Smooth muscle cell of trachea (primary cell): ENCODE measurements at places on chromosomes 13 and 19. TPM values are rescaled to one million over a fixed set of nuclear protein-coding genes. Genes with fewer than 3 reads are reported as not detected.

FUT1 gene
- total RNA-seq: under 0.01 TPM in 2 replicates

NECTIN2 gene
- 45.2 and 61.5 TPM in 2 replicates for total RNA-seq

KLHL1 gene
- not detected in 2 replicates for total RNA-seq

C19orf38 gene
- total RNA-seq: 0.58 and 1.7 TPM in 2 replicates

CACNG7 gene
- total RNA-seq: 0.44 and 2.6 TPM in 2 replicates

ZNF578 gene
- total RNA-seq: 6.3 and 7.0 TPM in 2 replicates

MAP4K1 gene
- total RNA-seq: 0.33 and 0.58 TPM in 2 replicates

ZNF728 gene
- 0.29 and 0.50 TPM in 2 replicates for total RNA-seq
